Dermis blood vessel endothelial cell (primary cell): ENCODE measurements at places on chromosomes 5 and 9. TPM values are rescaled to one million over a fixed set of nuclear protein-coding genes. Genes with fewer than 3 reads are reported as not detected.

The SARDH gene
- total RNA-seq: 0.34 and 0.37 TPM in 2 replicates

The CCDC152 gene
- total RNA-seq: 0.51 and 0.74 TPM in 2 replicates

The TSSK1B gene
- not detected in 2 replicates for total RNA-seq

The LPAR1 gene
- 0.05 and 0.17 TPM in 2 replicates for total RNA-seq

The NR5A1 gene
- total RNA-seq: not detected in 2 replicates

The CDH10 gene
- total RNA-seq: not detected in 2 replicates

The FNBP1 gene
- total RNA-seq: 49.5 and 82.3 TPM in 2 replicates

The PCDHGA4 gene
- total RNA-seq: 2.2 and 3.4 TPM in 2 replicates

The FAM200C gene
- 3.8 and 4.8 TPM in 2 replicates for total RNA-seq

The NTRK2 gene
- total RNA-seq: under 0.01 and 0.05 TPM in 2 replicates

The GARIN3 gene
- total RNA-seq: not detected in 2 replicates

The ARAP3 gene
- 46.1 and 65.8 TPM in 2 replicates for total RNA-seq

The RGS7BP gene
- 0.17 and 0.19 TPM in 2 replicates for total RNA-seq

The SLC22A4 gene
- total RNA-seq: 4.7 and 4.8 TPM in 2 replicates

The PALM2AKAP2 gene
- 0.23 TPM in 1 of 2 replicates, not detected in the other for total RNA-seq

The BTNL3 gene
- not detected in 2 replicates for total RNA-seq

The FLT4 gene
- 341 and 471 TPM in 2 replicates for total RNA-seq

The PAPPA gene
- 0.19 and 0.34 TPM in 2 replicates for total RNA-seq

The CNTLN gene
- 11.3 and 12.6 TPM in 2 replicates for total RNA-seq

The FRMD3 gene
- total RNA-seq: 3.7 and 6.1 TPM in 2 replicates

The FGD3 gene
- total RNA-seq: 0.17 TPM in 1 of 2 replicates, not detected in the other
